ENCODE measurements at places on chromosomes 2 and 18.

DNA sequence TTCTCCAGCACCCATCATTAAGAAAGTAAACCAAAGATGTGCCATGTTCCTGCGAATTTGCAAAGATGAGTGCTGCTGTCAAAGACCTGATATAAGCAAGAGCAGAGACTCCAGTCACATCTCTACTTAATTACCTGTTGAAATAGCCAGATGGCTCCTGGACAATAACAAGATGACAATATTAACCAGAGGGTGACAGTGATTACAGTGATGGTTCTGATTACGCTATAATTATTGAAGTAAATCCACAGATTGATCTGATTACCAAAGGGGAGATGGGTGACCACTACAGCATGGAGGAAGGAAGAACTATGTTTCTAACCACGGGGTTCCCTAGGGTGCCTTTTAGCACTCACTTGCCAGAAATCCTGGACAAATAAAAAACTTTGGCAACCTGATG is 36.5 kb upstream of the AFF3 start:
- no peak for DNase-seq

- no peak for DNase-seq
Observed at GRCh38 chr2:172888714-172889669, 153.3 kb downstream of the RAPGEF4 start.

GRCh38 chr18:33157893-33158292 is 282.6 kb downstream of the CCDC178 start:
- DNase-seq = no peak

- no peak for DNase-seq
Observed at GRCh38 chr2:184767059-184767458, 168.7 kb downstream of the ZNF804A start.

DNA sequence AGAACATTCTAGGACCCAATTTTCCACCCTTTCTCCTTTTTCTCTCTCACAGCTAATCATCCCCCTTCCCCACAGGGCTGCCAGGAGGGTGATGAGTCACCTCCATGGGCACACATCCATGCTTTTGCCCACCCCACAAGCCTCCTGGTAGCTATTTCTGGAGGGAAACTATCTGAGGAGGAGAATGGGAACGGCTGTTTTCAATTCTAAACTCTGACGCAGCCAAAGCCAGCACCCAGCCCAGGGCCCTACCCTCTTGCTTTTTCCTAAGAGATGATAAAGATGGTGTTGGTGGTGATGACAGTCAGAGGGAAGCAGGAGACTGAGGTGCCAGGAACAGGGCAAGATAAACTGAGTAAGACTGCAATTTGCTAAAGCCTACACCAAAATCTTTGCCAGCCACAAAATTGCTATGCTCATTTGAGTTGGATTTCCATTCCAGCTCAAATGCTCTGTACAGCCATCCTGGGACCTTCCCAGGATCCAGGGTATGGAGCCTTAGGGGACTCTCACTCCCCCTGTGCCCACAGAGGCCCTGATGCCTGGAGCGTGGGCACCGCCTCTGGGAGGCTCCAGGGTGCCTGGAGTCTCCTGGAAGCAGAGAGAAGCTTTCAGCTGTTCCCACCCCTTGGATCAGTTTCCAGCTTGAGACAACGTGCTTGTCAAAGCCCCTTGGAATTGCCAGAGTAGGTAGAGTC is 62.0 kb upstream of the FZD7 start:
- DNase-seq = no peak

- no peak for DNase-seq
Observed at GRCh38 chr2:190637903-190638618, 10.8 kb upstream of the NAB1 start.

DNA sequence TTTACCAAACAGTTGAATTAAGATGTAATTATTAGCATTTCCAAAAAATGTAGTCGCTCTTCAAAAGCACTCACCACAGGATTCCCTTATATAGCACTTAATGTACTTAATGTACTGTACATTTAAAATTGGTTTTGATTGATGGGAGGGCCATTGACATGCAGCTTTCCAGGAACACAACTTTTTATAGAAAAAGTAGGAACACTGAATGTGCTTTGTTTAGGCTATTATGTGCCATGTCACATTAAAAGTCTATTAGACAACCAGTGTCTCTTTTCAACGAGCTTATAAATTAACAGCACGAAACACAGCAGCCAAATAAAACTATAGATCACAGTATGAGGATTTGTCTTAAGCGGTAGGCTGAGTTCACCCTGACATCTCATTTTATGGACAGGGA is 301.1 kb downstream of the PRKCE start:
- no peak for DNase-seq

- no peak for DNase-seq
Observed at GRCh38 chr2:74374509-74375205, 5.5 kb downstream of the DCTN1 start.

Data from hematopoietic multipotent progenitor cell treated with erythropoietin and hydrocortisone succinate and interleukin-3 and kit ligand, for 4 days (in vitro differentiated cells).